Calu3 (cell line): ENCODE measurements at places on chromosomes 2 and 18.

DNA sequence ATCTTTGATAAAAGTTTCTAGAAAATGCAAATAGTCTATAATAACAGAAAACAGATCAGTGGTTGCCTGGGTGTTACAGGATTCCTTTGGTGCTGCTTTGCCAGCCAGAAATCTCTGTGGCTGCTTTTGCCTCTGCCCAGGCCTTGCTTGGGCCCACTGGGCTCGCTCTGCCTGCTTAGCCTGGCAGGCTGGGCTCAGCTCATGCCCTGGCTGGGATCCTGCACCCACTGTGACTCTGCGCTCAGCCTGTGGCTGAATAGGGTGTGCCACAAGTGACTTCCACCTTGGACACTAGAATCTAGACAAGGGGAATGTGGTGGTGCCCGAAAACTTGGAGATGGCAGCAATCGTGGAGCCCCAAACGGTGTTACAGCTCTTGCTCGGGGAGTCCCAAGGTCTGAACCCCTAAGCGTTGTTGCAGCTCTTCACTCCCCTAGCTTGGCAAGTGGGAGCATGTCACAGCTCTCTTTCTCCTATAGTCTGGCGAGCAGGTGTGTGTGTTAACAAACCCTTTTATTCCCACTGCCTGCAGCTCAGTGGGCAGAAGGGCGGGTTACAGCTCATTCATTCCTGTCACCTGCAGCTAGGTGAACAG lies 50.9 kb downstream of the FBXO48 start:
- DNase-seq: no peak

- no peak for DNase-seq
These were observed 6.1 kb upstream of the CCDC195 start for GRCh38 chr2:224722250-224722649.

DNA sequence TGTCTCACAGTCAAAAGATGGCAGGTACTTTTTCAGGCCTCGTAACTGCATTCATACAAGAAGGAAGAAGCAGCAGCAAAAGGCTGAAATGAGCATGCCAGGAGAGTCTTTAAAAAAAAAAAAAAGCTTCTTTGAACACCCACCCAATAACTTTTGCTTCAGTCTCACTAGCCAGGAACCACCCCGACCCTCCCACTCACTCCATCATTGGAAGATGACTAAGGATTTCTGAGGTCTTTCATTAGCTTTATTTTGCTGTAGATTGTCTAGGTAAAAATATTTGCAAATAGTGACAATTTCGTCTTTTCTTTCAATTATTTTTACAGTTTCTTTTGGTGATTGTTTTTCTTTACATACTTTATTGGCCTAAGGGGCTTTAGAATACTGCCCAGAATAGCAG lies 37.9 kb downstream of the RBBP8 start:
- DNase-seq: no peak

GRCh38 chr18:8319798-8320489 lies 289.3 kb upstream of the RAB12 start:
- no peak for DNase-seq

DNA sequence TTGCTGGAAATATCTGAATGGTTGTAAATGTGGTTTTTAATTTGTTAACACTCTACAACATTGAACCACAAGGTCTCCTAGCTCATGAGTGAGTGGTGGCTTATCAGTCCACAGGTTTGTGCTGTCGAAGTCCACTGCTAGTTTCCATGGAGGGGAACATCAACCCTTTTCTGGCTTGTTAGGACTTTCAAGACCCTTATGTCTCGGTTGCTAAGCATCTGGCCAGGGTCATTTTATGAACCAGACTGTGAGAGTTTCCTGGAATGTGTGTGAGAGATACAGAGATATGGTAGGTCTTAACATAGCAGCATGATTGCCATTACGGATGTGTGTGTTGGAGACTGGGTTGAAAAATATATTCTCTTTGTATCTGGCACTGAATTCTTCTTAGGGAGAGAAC lies 36.9 kb downstream of the KCNE4 start:
- DNase-seq: no peak
